ENCODE measurements at places on chromosomes 5 and 9. TPM values are rescaled to one million over a fixed set of nuclear protein-coding genes. Genes with fewer than 3 reads are reported as not detected.
A peak's percentile ranks its signal among the peaks of the same experiment; 100 is the strongest.

The FOXD4L3 gene
- total RNA-seq: 0.36 TPM

The PSD2 gene
- total RNA-seq: 0.18 TPM

The PAPPA gene
- 0.33 TPM for total RNA-seq

The TYRP1 gene
- total RNA-seq: not detected

The SPATA31D4 gene
- not detected for total RNA-seq

The SV2C gene
- 0.27 TPM for total RNA-seq

The ANKRD55 gene
- total RNA-seq: not detected

The COL23A1 gene
- 0.36 TPM for total RNA-seq

The BICD2 gene
- 24.6 TPM for total RNA-seq

The ABCA2 gene
- 26.4 TPM for total RNA-seq

The OR1L1 gene
- total RNA-seq: not detected

The GRXCR2 gene
- total RNA-seq: not detected

GRCh38 chr5:125117566-125117965, 371.1 kb upstream of the ZNF608 start:
- no peak overlapping the region for H3K27ac ChIP-seq
- H3K27me3 ChIP-seq: no peaks in the 10 kb centered on the region
- peaks cover 4% of the 10 kb centered on the region for H3K4me1 ChIP-seq
- no peaks in the 10 kb centered on the region for H3K36me3 ChIP-seq

DNA sequence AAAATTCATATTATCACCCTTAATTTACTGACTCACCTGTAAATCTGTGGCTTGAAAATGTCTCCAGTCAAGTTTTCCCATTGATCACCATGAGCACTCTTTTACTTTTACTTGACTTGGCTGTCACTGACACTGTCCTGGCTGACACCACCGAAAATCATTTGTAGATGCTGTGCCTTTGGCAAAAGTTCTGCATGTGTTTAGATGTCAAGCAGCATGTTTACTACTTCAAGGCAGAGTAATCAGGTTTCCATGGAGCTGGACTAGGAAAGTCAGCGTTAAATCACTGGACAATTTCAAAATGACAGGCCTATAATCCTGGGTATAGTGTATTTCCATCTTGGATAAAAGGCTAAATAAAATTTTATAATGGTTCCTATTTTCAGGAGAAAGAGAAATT, 1530.6 kb upstream of the CDH6 start:
- H3K27me3 ChIP-seq: no peaks in the 10 kb centered on the region
- no peaks in the 10 kb centered on the region for H3K36me3 ChIP-seq
- no peaks in the 10 kb centered on the region for H3K4me1 ChIP-seq

GRCh38 chr5:56052735-56053134, 58.0 kb upstream of the IL6ST start:
- peaks cover 1% of the 10 kb centered on the region for H3K36me3 ChIP-seq
- H3K27me3 ChIP-seq: no peaks in the 10 kb centered on the region
- no peak overlapping the region for H3K4me3 ChIP-seq
- peaks cover 3% of the 10 kb centered on the region for H3K4me1 ChIP-seq

GRCh38 chr5:130796902-130797301, 368.2 kb downstream of the HINT1 start:
- peaks cover 4% of the 10 kb centered on the region for H3K36me3 ChIP-seq
- H3K27ac ChIP-seq: no peak overlapping the region
- H3K4me1 ChIP-seq: peaks cover 11% of the 10 kb centered on the region
- DNase-seq: no peak
- no peaks in the 10 kb centered on the region for H3K27me3 ChIP-seq

GRCh38 chr5:6867712-6868111, 154.5 kb downstream of the TENT4A start:
- peaks cover 21% of the 10 kb centered on the region for H3K27me3 ChIP-seq
- no peaks in the 10 kb centered on the region for H3K4me1 ChIP-seq
- H3K36me3 ChIP-seq: no peaks in the 10 kb centered on the region
- H3K4me3 ChIP-seq: no peak overlapping the region
- no peak overlapping the region for H3K27ac ChIP-seq

GRCh38 chr5:93107805-93108520, 473.1 kb downstream of the NR2F1-AS1 start:
- no peak for DNase-seq
- no peak overlapping the region for H3K27ac ChIP-seq
- no peak overlapping the region for H3K4me3 ChIP-seq
- H3K27me3 ChIP-seq: peaks cover 8% of the 10 kb centered on the region
- H3K4me1 ChIP-seq: peaks cover 24% of the 10 kb centered on the region

- no peak overlapping the region for H3K27ac ChIP-seq
- no peaks in the 10 kb centered on the region for H3K27me3 ChIP-seq
- H3K4me3 ChIP-seq: no peak overlapping the region
Observed at GRCh38 chr5:91946870-91947269, 563.8 kb upstream of the ARRDC3 start.

- H3K27me3 ChIP-seq: no peaks in the 10 kb centered on the region
- no peak overlapping the region for H3K27ac ChIP-seq
- H3K36me3 ChIP-seq: peaks cover 4% of the 10 kb centered on the region
- H3K4me1 ChIP-seq: peaks cover 11% of the 10 kb centered on the region
- no peak overlapping the region for H3K4me3 ChIP-seq
Observed at GRCh38 chr5:36870399-36871040, 6.0 kb upstream of the NIPBL start.

GRCh38 chr5:170644501-170644900, 139.0 kb upstream of the GABRP start:
- DNase-seq: no peak
- no peaks in the 10 kb centered on the region for H3K36me3 ChIP-seq
- H3K27ac ChIP-seq: no peak overlapping the region
- peaks cover 25% of the 10 kb centered on the region for H3K27me3 ChIP-seq
- H3K4me3 ChIP-seq: no peak overlapping the region

DNA sequence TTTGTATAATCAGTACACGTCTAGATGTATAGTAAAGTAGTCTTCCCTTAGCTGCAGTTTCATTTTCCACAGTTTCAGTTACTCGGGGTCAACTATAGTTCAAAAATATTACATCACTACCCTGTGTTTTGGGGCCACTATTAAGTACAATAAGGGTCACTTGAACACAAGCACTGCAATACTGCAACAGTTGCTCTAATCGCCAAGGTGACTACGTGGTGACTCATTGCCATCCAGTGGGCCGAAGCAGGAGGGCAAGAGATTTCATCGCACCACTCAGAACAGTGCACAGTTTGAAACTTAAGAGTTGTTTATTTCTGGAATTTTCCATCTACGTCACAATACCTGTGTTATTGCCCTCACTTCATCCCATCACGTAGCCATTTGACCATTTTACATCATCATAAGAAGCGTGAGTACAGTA, at the start of gene ARL14EPL:
Gene ARL14EPL, plus strand, starts transcription at position 379 of the 424 bp plus-strand sequence. CDS start 18,994 bp downstream, outside the sequence.
- H3K27me3 ChIP-seq: peaks cover 3% of the 10 kb centered on the region
- DNase-seq: no peak
- no peak within 1 kb of the TSS for H3K4me3 ChIP-seq
- peak within 1 kb of the TSS; percentile 29 for H3K27ac ChIP-seq
- no peaks in the 10 kb centered on the region for H3K36me3 ChIP-seq

DNA sequence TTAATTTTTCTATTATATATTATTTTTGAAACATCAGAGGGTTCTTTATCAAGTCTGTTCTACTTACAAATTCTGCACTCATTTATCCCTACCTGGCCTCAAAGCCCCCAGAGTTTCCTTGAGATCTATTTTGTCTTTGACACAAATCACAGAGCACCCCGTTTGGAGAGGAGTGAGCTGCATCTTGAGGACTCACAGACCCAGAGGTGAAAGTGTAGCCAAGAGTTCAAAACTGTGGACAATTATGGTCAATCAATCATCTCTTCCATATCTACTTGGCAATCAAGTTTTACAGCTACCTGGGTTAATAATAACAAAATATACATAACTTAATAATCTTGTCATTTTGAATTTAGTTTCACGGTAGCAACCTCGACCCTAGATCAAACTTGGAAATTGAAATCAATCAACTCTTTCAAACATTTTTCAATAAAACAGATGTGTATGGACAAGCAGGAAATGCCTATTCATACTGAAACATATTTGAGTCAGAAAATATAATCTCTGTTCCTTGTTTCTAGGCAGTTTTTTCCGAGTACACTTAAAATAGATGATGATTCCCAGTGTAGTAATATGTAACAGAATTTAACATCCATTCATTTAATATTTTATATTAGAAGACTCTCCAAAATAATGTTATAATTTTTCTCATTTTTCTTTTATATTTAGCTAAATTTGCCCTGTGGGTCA, 13.7 kb upstream of the SYK start:
- H3K27ac ChIP-seq: no peak overlapping the region
- no peaks in the 10 kb centered on the region for H3K36me3 ChIP-seq
- no peak for DNase-seq
- no peaks in the 10 kb centered on the region for H3K27me3 ChIP-seq
- H3K4me1 ChIP-seq: peaks cover 7% of the 10 kb centered on the region

GRCh38 chr9:91730806-91731205, 219.2 kb downstream of the ROR2 start:
- no peak overlapping the region for H3K4me3 ChIP-seq
- no peaks in the 10 kb centered on the region for H3K27me3 ChIP-seq
- DNase-seq: no peak
- H3K4me1 ChIP-seq: peaks cover 2% of the 10 kb centered on the region
- H3K27ac ChIP-seq: no peak overlapping the region

DNA sequence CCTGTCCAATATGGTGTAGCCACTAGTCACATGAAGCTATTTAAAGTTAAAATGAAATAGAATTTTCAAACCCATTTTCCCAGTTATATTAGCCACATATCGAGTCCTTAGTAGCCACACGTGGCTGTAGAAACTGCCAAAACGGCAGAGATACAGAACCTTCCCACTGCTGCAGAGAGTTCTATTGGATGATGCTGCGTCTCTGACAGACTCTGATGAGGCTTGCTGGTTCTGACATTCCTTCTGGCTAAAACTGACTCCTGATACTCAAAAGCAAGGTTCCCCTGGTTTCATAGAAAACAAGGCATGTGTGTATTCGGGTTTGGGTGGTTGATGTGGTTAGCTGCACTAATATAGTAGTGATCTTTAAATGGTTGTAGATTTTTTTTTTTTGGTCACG, 91.5 kb downstream of the TLE4 start:
- peaks cover 63% of the 10 kb centered on the region for H3K4me1 ChIP-seq
- no peak for DNase-seq
- no peaks in the 10 kb centered on the region for H3K27me3 ChIP-seq
- peak overlapping the region; percentile 10 for H3K27ac ChIP-seq
- no peak overlapping the region for H3K4me3 ChIP-seq

- no peak for DNase-seq
- no peak overlapping the region for H3K4me3 ChIP-seq
- H3K27ac ChIP-seq: peak overlapping the region; percentile 17
- H3K27me3 ChIP-seq: no peaks in the 10 kb centered on the region
- H3K4me1 ChIP-seq: peaks cover 2% of the 10 kb centered on the region
Observed at GRCh38 chr5:108813673-108814072, 66.0 kb downstream of the FER start.

DNA sequence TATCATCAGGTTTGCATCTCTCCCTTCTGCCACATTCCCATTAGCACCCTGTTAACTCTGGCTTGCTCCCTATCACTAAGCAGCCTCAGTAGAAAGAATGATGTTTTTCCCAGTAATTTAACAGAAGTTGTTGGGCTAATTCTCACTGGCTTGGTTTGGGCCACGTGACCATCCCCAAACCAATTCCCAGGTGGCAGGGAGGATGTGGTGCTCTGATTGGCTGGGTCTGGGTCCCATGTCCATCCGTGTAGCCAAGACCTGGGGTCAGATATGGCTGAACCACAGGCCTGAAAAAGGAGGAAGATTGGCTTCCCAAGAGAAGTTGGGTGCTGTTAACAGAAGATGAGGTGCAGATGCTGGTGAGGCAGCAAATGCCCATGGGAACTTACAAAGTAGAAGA, 122.0 kb downstream of the BOD1 start:
- H3K36me3 ChIP-seq: no peaks in the 10 kb centered on the region
- H3K27me3 ChIP-seq: peaks cover 14% of the 10 kb centered on the region
- H3K27ac ChIP-seq: no peak overlapping the region
- no peak for DNase-seq
- no peak overlapping the region for H3K4me3 ChIP-seq

DNA sequence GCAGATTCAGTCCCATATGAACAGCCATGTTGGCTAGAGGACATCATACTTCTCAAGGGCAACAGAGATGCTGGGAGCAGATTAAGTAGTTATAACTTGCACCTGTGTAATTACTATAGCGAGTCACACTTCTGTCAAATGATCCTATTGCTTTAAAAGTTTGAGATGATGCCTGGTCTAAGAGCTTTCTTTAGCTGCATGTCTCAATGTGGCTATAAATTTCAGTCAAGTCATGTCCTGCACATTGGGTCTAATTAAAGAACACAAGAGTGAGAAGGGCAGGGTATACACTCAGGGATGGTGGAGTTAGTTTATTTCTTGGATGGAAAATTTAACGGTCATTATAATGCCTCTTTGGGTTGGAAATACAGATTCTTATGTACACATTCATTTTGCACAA, 557.3 kb downstream of the RAB3C start:
- H3K27ac ChIP-seq: no peak overlapping the region
- DNase-seq: no peak
- H3K4me3 ChIP-seq: no peak overlapping the region
- no peaks in the 10 kb centered on the region for H3K27me3 ChIP-seq
- H3K36me3 ChIP-seq: no peaks in the 10 kb centered on the region

DNA sequence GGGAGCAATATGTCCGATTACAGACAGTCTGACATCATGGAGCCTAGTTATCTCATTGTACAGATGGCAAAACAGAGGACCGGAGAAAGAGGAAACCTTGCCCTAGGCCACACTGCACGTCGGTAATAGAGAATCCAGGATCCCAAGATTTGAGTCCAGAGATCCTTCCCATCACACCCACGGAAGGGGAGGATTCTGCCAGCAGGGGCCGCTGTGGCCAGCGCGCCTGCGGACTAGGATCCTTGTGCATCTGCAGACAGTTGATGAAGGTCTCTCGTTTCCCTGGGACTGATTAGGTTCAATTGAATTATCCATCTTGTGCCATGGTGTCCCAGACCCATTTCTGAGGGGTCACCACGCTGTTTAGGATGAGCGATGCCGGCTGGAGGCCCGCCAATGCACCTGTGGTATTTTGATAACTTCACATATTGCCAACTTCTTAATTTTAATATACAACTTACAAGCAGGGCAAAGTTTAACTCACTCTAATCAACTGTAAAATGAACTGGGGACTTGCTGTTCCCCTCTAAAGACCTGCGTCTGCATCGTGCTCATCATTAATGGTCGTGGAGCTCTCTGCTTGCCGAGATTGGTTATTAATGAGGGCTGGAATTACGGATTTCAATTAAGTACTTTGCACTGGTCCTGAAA, 592.7 kb upstream of the BRINP1 start:
- peak; percentile 43 for DNase-seq
- peaks cover 19% of the 10 kb centered on the region for H3K27me3 ChIP-seq
- H3K36me3 ChIP-seq: no peaks in the 10 kb centered on the region
- peaks cover 6% of the 10 kb centered on the region for H3K4me1 ChIP-seq
- H3K4me3 ChIP-seq: no peak overlapping the region
- no peak overlapping the region for H3K27ac ChIP-seq

DNA sequence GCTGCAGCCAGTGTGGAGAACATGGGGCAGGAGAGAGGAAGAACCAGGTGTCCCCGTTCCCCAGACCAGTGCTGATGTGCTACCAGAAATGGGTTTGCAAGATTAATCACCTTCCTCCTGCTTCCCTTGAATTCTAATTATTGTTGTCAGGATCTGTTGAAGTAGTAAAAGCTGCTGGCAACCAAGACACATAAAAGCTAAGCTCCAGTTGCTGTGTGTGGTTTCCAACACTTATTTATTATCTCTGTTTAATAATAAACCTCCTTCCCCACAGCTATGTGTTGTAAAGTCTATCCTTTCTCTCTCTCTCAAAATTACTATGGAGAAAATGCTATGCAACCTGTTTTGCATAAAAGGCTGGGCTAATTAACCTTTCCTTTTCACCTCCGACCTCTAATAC, 2.3 kb upstream of the RETREG1 start:
- H3K27ac ChIP-seq: no peak overlapping the region
- H3K4me3 ChIP-seq: no peak overlapping the region
- peaks cover 32% of the 10 kb centered on the region for H3K27me3 ChIP-seq
- H3K4me1 ChIP-seq: peaks cover 11% of the 10 kb centered on the region
- no peaks in the 10 kb centered on the region for H3K36me3 ChIP-seq
- DNase-seq: no peak

Measured in progenitor cell of endocrine pancreas (in vitro differentiated cells).